ENCODE measurements at places on chromosomes 1 and 21.

GRCh38 chr1:61797045-61797755 is 54.9 kb downstream of the PATJ start:
- ATAC-seq: no peak

DNA sequence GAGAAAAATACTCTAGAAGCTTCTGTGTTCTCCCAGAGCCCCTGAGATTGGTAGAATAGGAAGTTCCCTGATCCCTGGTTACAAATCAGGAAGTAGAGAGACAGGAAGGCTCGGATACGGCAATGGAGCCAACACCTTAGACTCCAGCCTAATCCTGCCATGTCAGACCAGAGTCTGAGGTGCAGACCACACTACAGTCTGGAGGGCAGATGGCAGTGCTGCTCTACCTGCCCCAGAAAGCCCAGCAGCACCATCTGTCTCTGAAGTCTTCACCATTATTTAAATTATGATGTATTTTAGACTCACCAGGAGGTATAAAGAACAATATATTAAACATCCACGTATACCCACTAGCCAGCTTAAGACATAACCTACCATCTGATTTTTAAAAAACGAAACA is 93.0 kb downstream of the MTR start:
- no peak for ATAC-seq

- no peak for ATAC-seq
Observed at GRCh38 chr1:63368131-63368530, 704 bp downstream of the ALG6 start.

DNA sequence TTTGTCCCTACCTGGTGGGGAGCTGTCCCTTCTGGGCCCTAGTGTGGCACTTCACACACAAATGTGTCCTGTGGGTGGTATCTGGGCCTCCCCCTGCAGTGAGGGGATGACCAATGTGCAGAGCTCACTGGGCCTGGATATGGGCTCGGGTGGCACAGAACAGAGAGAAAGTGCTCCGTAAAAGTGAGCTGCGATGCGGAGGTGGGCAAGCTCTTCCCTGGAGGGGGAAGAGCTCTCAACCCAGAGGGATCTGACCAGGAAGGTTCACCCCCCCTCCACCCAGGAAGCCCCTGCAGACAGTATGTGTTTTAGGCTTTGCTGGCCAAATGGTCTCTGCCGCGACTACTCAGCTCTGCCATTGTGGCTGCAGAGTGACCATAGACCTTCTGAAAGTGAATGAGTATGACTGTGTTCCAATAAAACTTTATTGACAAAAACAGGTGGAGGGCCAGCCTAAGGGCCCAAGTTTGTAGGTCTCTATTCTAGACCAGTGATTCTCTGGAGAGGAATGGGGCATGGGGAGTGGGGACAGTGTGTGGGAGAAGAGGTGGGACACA is 8.6 kb upstream of the ITGB2 start:
- ATAC-seq: no peak

DNA sequence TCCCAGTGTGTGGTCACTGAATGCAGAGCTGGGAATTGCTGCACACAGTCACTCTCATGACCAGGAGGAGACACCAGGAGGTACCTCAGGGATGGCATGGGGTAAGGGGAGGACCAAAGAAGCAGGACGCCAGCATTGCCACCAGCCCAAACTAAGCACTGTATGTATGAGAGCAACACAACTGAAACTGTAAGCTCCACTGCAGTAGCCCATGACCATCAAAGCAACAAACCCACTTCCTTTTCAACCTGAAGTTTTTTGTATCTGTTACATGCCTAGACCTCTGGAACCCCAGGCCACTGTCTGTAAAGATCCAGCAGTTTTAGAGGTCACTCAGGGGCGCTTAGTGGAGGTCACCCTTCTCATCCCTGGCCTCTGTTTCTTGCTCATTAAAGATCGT is 164.3 kb downstream of the SETD4 start:
- ATAC-seq: no peak

GRCh38 chr21:14846621-14847020 is 218.2 kb downstream of the NRIP1 start:
- ATAC-seq: no peak

DNA sequence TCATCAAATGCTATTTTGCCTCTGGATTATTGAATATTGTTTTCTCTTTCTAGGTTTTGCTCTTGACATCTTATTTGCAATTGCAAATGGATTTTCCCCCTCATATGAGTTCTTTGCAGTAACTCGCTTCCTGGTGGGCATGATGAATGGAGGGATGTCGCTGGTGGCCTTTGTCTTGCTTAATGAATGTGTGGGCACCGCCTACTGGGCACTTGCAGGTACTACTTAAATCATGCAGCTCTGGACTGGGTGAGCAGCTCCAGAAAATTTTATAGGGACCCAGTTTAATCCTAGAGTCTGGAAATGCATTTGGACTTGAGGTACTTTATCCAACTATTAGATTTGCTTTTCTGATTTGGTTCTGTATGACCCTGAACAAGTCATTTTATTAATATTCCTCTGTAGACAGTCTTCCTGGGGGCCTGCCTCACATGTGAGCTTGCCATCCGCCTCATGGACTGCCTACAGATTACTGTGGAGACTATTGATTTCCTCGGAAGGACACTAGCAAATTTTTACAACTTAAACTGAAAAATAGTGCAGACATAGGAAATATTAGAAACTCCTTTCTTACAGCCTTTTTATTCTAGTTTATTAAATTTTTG is 44.5 kb downstream of the SLC22A15 start:
- no peak for ATAC-seq

DNA sequence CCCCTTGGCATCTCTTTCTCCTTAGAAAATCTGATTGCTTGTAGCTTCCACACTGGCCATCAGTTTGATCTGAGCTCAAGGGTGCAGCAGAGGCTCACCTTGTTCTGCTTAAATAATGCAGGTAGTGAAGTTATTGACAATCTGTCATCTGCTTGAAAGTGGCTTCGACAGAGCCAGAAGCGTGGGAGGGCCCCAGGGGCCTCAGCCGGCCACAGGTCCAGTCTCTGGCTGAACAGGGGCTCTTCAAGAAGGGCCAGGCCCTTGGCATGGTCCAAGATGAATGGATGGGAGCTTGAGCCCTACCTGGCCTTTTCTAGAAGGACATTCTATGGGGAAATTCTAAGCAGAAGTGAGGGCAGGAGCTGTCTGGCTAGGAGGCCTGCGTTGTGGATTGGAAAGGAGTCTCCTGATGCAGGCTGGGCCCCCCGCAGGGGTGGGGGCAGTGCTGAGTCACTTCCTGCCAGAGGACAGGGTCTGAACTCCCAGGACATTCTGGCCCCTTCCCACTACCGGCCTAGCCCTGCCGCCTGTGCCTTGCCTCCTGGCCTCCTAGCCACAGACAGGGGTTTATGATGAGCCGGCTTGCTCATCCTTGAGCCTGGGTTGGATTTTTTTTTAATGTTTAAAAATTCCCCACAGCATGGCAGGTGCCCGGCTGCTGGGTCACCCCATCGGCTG is 162.3 kb upstream of the VAMP3 start:
- no peak for ATAC-seq

- no peak for ATAC-seq
Observed at GRCh38 chr1:234550341-234551031, 59.5 kb downstream of the IRF2BP2 start.

GRCh38 chr1:24639094-24639493 is 4.0 kb upstream of the SRRM1 start:
- ATAC-seq: no peak

- ATAC-seq: no peak
Observed at GRCh38 chr1:88320291-88320690, 363.8 kb upstream of the PKN2 start.

- ATAC-seq: no peak
Observed at GRCh38 chr1:99858286-99858685, 8.1 kb downstream of the AGL start.

DNA sequence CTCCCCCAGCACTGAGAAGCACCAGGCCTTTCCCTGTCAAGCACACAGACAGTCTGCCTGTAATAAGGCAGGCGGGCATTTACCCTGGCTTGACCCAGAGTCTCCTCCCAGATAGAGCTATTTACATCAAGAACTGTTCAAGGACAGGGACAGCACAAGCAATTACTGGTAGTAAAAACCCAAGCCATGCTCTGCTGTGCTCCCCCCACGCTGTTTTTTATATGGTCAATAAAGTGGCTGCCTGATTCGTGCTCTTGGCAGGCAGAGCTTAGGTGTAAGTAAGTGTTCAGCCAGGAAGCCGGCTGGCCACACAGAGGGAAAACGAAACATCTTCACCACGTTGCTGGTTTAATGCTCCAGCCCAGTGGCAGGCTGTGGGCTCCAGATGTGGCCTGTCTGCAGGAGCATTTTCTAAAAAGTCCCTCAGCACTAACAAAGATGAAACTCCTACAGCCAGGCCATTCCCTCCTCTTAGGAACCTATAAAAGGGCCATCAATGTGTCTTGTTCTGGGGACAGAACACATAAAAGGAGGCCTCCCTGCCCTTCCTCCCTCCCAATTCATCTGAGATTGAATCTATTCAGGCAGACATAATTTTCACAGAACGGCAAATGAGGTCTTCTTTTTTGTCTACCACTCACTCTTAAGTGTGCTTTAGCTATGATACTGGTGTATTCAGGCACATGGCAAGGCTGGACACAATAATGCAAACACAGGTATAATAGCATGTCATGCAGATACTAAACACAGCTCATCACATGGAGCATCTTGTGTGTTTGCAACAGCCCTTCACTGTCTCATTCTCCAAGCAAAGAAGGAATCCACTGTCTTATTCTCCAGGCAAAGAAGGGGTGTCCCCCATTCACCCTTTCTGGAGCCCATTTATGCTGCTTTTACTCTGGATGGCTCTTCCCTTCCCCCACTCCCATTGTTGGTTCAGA is 378.9 kb downstream of the HHAT start:
- no peak for ATAC-seq

- no peak for ATAC-seq
Observed at GRCh38 chr21:45258466-45258865, 29.2 kb downstream of the POFUT2 start.

DNA sequence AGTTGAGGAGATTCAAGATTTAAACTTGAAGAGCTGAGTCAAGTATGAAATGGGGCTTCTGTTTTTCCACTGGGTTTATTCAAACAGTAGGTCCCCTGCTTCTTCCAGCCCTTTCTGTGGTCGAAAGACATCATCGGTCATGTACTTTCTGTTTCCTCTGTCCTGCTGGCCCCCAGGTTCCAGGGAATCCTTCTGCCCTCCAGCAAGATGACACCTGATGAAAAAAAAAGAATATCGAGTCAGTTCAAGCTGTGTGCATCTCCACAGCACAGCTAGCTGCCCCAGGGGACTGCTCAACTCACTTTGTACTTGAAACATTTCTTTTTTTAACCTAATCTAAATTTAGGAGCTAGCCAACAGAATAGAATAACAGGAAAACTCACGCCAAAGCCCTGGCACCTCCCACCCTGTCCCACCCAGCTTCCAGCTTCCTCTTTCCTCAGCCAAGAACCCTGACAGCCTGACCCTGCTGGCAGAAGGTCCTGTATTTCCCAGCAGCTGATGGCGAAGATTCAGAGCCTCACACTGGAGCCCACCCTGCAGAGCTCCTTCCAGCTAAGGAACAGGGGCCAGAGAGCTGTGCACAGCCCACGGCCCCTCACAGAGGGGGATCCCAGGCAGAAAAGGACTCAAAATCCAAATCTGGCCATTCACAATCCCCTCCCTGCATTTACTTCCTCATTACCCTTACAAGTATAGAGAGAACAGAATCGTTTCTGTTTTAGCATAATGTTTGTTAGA is 176.5 kb downstream of the PSMG1 start:
- ATAC-seq: peak; percentile 73

DNA sequence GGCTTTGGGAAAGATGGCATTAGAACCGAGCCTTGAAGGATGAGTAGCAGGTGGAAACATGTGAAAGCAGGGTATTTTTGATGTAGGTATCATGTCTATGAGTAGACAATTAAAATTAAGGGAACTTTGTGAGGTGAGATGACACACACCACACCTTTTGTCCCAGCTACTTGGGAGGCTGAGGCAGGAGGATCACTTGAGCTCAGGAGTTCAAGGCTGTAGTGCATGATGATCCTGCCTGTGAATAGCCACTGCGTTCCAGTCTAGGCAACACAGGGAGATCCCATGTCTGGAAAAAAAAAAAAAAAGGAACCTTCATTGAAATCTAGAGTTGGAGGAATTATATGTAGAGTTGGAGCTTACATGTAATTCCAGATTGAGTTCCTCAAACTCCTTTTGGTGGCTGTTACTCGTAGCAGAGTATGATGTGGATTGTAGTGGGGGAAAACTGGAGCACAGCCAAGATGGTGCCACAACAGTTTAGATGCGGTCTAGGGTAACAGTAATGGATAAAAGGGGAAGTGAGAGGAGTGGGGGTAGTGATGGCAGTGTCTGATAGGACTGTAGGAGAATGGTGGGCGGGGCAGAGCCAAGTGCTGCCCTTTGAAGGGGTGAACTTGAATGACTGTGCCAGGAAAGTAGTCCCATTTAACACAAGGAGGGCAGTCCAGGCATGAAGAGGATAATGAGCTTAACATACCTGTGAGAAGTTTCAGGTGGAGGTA is 17.4 kb downstream of the AK4 start:
- no peak for ATAC-seq

DNA sequence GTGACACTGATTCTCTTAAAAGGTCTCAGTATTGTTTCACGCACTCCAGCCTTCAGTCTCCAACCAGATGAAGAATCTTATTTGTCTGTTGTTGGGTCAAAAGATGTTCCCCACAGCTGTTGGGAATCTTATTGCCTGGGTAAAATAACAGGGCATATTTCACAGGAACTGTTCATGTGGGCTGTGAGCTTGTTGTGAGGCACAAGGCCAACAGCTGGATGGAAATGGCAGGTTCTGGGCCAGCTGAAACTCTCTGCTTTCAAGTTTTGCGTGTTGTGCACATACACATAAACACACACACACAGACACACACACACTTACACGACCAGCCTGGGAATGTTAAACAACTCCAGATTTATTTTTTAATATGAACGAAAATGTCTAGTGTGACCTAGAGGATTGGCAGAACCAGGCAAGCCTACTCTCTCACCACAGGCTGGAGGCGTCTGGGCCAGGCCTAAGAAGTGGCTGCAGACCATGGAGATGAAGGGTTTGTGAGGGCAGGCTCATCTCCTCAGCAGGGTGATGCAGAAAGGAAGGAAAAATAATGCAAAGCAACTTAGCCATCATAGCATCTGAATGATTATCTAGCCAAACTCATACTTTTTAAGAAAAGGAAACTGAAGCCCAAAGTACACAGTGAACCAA is 357.0 kb downstream of the TTLL7 start:
- no peak for ATAC-seq

Data from gastroesophageal sphincter (tissue), 4 donors.